ENCODE measurements at places on chromosomes 16 and 17.
A peak's percentile ranks its signal among the peaks of the same experiment; 100 is the strongest.

- DNase-seq = no peak
Observed at GRCh38 chr17:60039114-60039846, 39.4 kb downstream of the HEATR6 start.

DNA sequence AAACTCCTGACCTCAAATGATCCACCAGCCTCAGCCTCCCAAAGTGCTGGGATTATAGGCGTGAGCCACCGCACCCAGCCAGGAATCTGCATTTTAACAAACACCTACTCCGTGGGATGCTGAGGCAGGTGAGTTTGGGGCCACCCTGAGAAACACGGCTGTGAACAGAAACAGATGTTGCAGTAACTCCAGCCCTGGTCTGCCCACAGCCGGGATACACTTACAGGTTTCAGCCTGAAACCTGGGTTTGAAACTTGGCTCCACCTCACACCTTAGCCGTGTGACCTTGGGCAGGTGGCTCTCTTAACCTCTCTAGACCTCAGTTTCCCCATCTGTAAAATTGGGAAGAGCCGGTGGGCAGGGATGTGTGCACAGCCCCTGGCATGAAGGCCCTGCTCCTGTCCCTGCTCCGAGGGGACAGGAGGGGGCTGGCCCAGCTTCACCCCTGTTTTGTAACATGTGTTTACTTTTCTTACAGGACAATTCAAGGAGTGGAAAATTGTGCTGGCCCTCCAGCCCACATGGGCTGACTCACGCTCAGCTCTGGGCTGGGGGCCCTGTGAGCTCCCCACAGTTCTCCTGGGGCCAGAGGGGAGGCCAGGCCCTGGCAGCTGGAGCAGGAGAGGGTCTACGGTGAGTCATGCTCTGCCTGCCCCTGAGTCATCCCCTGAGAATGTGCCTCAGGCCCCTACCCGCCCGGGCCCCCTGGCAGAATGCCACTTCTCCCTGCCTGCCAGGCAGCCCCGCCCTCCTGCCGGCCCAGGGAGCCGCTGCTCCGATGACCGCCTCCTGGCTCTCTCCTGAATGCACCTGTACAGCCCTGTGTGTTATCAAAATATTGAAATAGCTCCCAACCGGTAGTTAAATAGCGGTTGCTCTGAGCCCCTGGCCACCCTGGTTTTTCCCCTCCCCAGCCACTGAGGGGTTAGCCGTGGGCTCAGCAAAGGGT is 7.7 kb upstream of the PPL start:
- peak; percentile 98 for DNase-seq

GRCh38 chr17:39276113-39276512 is 50.4 kb upstream of the STAC2 start:
- no peak for DNase-seq

DNA sequence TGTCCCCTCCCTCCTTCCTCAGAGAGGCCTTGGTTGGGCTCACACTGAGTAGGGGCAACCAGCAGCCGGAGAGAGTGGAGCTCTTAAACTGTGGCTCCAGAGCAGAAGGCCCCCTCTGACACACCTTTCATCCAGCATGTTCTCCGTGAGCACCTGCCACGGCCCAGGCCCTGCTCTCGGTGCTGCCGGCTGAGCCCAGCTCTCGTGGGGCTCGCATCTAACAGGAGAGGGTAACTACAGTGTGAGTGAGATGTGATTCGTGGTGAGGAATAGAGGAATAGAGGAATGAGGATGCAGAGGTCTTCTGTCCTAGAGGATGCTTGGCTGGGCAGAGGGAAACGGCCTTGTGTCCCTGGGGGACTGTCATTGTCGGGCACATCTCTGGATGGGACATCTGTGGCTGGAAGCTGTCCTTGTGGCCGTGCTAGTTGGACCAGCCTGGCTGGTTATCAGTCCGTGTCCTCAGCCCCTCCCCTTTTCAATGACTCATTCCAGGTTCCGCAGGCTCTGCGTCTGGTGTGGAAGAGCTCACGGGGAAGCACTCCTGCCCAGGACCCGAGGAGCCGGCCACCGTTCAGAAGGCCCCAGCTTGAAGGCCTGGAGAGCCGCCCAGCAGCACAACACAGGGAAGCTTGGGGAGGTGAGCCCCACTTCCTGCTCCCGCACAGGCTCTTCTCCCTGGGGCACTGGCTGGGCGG is 11.9 kb upstream of the DNASE1 start:
- no peak for DNase-seq

DNA sequence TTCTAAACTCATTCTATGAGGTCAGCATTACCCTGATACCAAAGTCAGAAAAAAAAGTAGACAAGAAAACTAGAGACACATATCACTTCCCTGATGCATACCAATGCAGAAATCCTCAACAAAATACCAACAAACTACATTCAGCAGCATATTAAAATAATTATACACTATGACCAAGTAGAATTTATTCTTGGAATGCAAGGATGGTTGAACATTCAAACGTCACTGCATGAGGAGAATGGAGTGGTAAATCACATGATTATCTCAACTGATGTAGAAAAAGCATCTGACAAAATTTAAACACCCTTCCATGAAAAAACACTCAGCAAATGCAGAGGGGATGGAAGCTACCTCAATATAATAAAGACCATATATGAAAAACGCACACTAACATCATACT is 155.0 kb upstream of the KCNJ18 start:
- no peak for DNase-seq

DNA sequence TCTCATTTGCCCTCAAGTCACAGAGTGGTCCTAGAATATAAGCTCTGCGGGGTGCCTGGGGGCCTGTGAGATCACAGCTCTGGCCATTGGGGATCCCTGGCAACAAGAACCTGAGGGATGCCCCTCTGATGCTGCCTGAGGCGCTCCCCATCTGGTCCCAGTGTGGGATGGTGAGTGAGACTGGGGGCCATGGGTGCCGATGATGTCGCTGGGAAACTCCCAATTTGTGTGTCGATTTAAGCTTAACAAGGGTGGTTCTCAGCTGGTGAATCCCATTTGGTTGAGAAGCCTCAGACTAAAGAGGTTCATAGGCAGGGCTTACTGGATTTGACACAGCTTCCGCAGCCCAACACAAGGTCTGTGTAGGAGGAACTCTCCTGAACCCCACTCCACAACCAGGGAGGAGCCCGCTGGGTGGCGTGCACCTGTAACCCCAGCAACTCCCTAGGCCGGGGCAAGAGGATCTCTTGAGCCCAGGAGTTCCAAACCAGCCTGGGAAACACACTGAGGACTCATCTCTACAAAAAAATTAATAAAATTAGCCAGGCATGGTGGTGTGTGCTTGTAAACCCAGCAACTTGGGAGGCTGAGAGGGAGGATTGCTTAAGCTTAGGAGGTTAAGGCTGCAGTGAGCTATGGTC is 63.7 kb upstream of the SIAH1 start:
- DNase-seq = no peak

- DNase-seq = no peak
Observed at GRCh38 chr17:40625311-40625710, 22.3 kb downstream of the SMARCE1 start.

- DNase-seq = no peak
Observed at GRCh38 chr17:35376245-35376644, 2.8 kb upstream of the SLFN11 start.

DNA sequence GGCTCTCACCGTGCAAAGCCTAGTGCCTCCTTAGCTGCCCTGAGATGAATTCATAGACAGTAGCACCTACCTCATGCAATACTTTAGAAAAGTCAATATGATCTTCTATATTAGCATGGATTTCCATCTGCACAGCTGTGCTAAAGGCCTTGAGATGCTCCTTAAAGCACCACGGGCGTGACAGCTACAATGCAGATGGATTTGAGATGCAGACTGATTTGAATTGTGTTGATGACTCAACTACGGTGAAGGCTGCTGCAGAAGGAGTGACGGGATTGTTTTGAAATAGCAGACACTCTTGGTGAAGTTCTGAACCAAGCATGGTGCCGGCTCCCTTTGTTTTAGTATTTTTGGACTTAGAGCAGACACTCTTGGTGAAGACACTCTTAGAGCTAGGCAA is 88.2 kb downstream of the SPECC1 start:
- DNase-seq = no peak

DNA sequence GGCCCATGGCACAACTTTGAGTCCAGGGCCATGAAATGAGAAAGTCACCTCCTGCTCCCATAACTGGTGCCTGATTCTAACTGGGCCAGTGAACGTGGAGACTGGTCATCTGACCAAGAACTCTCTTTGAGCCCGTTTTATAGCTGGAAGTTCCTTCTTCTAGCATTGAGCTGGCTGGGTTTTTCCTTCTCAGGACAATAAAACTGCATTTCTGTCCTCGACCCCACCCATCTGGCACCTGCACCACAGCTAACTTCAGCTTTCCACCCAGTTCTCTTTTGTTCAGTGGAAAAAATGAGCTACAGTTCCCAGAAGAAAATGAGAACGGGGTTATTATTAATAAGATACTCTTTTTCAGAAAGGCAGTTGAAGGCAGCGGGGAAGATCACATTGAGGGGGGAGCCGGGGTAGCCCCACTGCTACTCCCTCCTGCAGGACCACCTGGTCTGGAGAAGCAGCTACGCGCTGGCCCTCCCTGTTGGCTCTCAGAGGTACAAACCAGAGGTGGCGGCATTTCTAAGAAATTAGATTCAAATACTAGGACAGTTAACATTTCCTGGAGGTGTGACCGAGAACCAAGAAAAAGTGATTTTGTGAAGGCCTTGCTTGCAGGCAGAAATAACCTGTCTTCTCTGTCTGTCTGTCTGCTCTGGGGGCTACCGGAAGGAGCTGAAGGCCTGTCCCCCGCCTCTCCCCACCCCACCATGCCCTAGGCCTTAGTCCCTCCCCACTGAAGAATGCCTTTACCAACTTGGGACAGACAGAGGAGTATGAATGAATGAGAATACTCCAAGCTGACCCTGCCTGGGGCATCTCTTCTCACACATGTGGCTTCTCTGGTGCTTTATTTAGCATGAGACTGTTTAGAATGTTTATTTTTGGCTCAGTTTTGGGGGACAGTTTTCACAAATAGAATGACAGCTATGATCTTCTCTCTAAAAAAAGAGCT is 123.9 kb downstream of the XYLT1 start:
- DNase-seq = peak; percentile 44

- DNase-seq = no peak
Observed at GRCh38 chr17:28712032-28712704, 480 bp upstream of the PROCA1 start.

GRCh38 chr17:36104701-36105181 is 1.1 kb downstream of the CCL4 start:
- no peak for DNase-seq

DNA sequence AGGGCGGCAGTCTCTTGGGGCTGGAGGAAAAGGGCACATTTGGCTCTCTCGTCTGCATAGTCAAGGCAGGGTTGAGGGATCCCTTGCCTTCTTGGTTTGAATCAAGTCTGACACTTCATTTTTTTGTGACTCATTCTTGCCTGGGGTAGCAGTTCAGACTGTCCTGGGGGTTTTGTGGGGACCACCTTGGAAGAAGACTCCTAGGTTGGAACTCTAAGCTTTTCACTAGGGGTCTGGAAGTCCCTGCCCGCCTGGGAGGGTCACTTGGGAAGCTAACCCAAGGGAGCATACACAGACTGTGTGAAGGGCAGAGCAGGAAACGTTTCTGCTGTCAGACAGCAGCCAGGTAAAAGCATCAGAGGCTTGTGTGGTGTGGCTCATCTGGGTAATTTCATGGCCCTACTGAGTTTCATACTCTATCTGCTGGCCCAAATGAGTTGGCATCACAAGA is 11.3 kb downstream of the YPEL2 start:
- no peak for DNase-seq

GRCh38 chr16:19269098-19269497 is 16.4 kb upstream of the CLEC19A start:
- DNase-seq = no peak

DNA sequence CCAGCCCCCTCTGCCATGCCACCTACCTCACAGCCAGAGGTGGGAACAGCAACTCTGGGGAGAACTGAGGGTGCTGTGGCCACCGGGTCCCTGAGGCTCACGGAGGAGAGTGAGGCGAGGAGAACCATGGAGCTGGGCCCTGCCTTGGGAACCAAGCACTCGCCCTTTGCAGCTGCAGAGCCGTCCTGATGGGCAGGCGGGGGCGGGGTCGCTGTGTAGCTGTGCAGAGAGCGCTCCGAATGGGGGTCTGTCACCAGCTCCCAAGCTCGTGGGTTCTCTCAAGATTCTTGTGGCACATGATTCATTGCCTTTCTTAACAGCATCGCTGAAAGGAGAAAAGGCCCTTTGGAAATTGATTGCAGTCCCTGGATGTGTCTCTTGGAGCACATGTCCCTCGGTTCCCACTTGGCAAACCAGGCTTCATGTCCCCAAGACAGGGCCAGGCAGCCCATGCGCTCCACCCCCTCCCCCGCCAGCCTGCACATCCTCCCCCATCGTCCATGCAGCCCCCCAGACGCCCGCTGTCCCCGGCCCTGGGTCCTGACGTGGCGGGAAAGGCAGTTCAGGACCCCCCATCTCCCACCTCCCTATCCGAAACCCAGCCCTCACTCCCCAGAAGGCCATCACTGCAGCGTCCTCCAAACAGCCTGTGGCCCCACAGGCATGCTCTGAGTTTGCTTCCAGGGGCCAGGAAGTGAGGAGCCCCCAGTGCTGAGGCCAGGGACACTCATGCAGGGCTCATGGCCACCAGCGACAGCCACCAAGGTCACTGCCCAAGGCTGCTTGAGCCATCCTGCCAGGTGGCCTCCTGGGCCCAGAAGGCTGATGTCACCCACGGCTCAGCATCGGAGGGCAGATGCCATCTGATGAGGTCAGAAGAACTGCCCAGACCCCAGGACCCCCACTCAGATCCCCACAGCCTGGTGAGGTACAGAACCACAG is 20.6 kb upstream of the CHMP6 start:
- peak; percentile 77 for DNase-seq

DNA sequence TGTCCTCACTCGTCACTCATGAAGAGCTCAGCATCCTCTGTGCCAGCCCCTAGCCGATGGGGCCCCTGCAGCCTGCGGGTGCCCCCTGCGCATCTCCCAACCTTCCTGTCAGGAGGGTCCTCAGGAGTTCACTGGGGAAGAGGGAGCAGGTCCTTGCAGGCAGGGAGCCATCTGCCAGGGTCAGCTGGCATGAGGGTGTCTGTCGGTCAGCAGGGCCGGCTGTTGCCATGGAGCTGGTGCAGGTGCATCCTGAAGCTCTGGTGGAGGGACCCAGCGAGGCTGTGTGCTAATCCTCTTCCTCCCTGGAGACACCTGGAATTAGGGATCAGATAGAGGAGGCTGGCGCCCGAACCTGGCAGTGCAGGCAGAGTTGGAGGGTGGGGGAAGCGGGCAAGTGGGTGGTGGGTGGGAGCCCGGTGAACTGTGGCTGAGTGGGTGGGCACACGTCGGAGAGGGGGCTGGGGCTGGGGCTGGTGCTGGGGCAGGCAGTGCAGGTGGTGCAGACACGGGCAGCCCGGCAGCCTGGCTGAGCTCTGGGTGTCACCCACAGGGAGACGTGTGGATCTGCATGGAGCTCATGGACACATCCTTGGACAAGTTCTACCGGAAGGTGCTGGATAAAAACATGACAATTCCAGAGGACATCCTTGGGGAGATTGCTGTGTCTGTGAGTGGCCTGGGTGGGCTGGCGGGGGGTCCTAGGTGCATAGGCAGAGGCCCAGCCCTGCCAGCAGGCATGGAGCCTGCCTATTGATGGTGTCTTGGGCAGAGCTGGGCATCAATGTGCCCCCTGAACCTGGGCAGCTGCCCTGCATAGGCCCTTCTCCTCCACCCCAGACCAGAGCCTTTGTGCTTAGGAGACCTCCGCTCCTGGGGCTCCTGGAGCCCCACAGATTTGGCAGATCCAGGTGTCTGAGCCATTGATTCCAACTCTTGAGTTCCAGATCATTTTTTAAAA is 17.4 kb downstream of the MAP2K3 start:
- DNase-seq = no peak

GRCh38 chr16:1899641-1900451 is 18.4 kb downstream of the HS3ST6 start:
- no peak for DNase-seq

- DNase-seq = no peak
Observed at GRCh38 chr17:31391496-31391949, at the start of gene RAB11FIP4. Gene RAB11FIP4 (plus strand): TSS chr17:31391675. CDS start chr17:31391853, 178 bp downstream.
